ENCODE measurements at places on chromosomes 5 and 9.

DNA sequence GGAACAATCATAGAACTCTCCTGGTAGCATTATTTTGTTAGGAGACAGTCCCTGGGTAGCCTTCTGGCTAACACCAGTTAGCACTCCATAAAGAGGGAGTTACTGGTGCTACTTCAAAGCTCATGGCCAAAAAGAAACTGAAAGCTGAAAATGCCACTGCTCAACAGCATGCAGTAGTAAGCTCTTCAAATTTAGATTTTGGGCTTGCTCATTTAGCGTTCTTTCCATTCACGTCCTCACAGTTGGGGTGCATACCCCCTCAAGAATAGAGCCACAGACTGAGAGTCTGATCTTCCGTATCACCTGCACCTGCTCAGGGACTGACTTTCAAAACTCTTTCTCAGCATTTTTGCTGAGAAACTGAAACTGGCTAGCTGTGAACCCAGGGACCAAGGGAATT, 24.7 kb downstream of the NTRK2 start:
- no peak for DNase-seq

- no peak for DNase-seq
Measured at GRCh38 chr5:77952636-77953212, 176.6 kb upstream of the TBCA start.

DNA sequence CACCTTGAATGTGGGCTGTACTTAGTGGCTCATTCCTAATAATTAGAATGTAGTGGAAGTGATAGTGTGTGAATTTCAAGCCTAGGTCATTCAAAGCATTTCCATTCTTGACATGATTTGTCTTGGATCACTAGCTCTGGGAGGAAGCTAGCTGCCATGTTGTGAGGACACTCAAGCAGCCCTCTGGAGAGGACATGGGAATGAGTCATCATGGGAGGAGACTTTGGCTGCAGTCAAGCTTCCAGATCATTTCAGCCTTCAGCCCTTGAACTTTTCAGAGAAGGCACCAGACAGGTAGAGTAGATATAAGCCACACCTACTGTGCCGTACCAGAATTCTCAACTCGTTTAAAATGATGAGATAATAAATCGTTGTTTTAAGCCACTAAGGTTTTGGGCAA, 506.9 kb downstream of the ZNF608 start:
- no peak for DNase-seq

DNA sequence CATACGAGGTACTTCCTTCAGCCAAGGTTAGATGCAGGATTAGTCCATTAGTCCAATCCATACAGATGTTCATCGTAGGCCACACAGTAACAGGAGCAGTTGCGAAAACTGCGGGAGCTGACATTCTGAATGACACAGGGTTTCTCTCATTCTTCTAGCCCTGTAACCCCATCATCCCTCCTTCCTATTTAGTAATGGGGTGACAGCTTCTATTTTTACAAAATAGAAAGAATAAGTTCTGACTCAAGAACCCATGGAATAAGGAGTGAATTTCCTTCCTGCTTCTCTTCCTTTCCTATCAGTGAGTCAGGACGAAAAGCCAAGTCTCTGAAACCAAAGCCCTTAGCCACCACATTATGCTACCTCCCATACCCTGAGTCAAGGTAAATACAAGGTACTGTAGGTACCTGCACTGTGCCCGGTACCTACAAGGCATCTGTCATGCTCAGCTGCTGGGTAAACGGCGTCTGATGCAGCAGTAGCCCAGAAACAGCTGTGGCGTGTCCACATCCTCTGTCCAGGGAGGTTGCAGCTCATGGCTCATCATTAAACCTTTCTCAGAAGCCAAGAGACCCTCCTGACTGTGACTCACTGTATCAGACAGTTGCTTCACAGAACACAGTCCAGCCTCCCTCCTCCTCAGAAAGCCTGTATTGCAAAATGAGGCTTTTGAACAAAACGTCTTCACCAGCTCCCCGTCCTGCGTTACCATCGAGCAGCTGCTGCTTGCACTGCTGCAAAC, 84.2 kb downstream of the ESM1 start:
- DNase-seq = no peak

GRCh38 chr5:149948993-149949392, 4.4 kb upstream of the PDE6A start:
- no peak for DNase-seq

- DNase-seq = no peak
Measured at GRCh38 chr5:1661831-1662558, 137.6 kb downstream of the MRPL36 start.

DNA sequence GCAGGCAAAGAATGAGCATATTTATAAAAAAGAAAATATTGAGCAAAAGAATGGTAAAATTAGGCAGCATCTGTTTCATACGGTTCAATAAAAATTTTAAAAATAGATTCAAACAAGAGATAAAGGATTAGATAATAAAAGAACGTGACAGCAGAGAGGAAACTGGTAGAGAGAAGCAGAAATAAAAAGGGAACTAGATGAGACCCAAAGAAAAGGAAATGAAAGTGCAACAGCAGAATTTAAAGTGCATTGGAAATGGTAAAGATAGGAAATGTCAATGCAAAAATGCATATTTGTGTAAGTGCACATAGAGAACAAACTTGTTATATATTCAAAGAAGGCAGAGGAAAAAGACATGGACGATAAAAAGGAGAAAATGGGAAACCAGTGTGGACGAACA, 70.2 kb downstream of the SUSD1 start:
- DNase-seq = no peak

DNA sequence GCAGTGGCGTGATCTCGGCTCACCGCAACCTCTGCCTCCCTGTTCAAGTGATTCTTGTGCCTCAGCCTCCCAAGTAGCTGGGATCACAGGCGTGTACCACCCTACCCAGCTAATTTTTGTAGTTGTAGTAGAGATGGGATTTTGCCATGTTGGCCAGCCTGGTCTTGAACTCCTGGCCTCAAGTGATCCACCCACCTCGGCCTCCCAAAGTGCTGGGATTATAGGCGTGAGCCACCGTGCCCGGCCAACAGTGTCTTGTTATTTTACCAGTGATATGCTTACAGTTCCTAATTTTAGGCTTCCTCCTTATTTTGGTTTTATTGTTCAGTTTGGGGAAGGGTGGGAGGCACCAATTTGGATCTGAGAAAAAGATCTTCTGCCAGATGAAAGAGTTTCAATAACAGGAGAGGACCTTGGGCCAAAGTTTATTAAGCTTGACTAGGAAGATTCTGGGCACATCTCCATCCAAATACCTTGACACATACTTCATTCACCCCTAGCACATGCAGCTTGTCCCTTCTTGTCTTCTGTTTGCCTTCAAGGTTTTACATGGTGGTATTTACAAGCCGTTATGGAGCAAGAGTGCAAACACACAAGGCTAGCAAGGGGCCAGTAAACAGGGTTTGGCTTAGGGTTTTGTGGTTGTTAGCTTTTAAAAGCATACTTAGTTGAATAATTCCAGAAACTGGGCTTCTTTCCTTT, 168.1 kb upstream of the DMRT1 start:
- no peak for DNase-seq

GRCh38 chr9:34246453-34246852, 67.6 kb downstream of the UBAP1 start:
- DNase-seq = no peak

DNA sequence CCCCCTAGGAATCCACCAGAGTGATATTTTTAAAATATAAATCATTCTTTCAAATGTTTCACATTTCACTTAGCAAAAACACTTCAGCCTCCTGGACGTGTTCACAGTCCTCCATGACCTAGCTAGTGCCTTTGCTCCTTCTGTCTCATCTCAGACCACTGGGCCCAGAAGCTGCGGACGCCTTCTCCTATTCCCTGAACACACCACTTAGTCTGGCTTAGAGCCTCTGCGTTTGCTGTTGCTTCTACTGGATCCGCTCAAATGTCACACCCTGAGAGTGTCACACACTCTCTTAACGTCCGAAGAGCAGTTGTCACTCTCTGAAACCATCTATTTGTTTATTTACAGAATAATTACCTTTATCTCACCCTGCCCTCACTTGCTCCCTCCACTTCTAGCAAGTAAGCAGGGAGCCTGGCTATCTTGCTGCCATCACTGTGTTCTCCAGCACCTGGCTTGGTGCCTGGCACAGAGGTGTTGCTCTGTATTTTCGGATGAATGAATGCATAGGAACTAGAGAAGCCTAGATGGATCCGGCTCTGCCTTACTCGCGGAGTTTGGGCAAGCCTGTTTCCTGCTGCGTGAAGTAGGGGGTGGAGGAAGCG, 1.2 kb upstream of the GRK6 start:
- no peak for DNase-seq

Data from hematopoietic multipotent progenitor cell (in vitro differentiated cells).